ENCODE measurements at places on chromosomes 5 and 9. TPM values are rescaled to one million over a fixed set of nuclear protein-coding genes. Genes with fewer than 3 reads are reported as not detected.

KIAA1958 gene
- 39.9 TPM for total RNA-seq

SOX30 gene
- not detected for total RNA-seq

PCDHGA2 gene
- 0.31 TPM for total RNA-seq

ENTPD2 gene
- 3.2 TPM for total RNA-seq

IFNB1 gene
- total RNA-seq, result not detected

CARTPT gene
- not detected for total RNA-seq

SLC36A3 gene
- not detected for total RNA-seq

RRAGA gene
- total RNA-seq, result 46.2 TPM

MEIKIN gene
- not detected for total RNA-seq

SLC22A4 gene
- total RNA-seq, result 0.60 TPM

PCDHAC2 gene
- 3.7 TPM for total RNA-seq

SHB gene
- 12.6 TPM for total RNA-seq

PPP1R26 gene
- 32.7 TPM for total RNA-seq

GRCh38 chr5:178453224-178453623 lies 137.0 kb downstream of the COL23A1 start:
- DNase-seq, result peak; percentile 17

DNA sequence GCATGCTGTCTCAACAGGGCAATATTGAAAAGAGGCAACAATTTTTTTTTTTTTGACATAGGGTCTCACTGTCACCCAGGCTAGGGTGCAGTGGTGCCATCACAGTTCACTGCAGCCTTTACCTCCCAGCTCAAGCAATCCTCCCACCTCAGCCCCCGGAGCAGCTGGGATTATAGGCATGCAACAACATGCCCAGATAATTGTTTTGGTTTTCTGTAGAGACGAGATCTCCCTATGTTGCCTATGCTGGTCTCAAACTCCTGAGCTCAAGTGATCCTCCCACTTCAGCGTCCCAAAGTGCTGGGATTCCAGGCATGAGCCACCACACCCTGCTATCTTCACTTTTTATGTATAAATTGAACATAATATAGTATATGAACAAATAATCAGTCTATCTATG lies 47.6 kb downstream of the PRELID2 start:
- DNase-seq, result no peak

- no peak for DNase-seq
Observed at GRCh38 chr5:139822553-139823425, 27.2 kb downstream of the PSD2 start.

GRCh38 chr5:154442801-154443200 lies 3.0 kb upstream of the SAP30L start:
- no peak for DNase-seq

- DNase-seq, result no peak
Observed at GRCh38 chr5:131611064-131611381, 24.0 kb downstream of the RAPGEF6 start.

- no peak for DNase-seq
Observed at GRCh38 chr5:146068977-146069779, 36.2 kb downstream of the PLAC8L1 start.

DNA sequence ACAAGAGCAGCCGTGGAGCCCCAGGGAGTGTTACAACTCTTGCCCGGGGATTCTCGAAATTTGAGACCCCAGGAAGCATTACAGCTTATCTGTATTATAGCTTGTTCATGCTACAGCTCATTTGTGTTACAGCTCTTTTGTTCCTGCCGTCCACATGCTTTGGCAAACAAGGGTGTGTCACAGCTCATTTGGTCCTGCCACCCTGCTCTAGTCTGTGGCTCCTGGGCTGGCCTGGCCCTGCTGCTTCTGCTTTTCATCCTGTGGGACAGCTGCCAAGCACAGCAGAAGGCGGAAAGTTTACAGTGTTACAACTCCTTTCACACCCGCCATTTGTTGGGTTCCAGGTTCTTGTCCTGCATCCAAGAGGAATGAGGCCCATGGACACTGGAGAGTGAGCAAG lies 685.0 kb downstream of the SLCO4C1 start:
- DNase-seq, result no peak

GRCh38 chr5:131812371-131813160 lies 15.7 kb upstream of the FNIP1 start:
- no peak for DNase-seq

GRCh38 chr5:74685979-74686631 lies 1.1 kb downstream of the HEXB start:
- no peak for DNase-seq

GRCh38 chr5:131976414-131977211 lies 31.1 kb upstream of the MEIKIN start:
- DNase-seq, result no peak

DNA sequence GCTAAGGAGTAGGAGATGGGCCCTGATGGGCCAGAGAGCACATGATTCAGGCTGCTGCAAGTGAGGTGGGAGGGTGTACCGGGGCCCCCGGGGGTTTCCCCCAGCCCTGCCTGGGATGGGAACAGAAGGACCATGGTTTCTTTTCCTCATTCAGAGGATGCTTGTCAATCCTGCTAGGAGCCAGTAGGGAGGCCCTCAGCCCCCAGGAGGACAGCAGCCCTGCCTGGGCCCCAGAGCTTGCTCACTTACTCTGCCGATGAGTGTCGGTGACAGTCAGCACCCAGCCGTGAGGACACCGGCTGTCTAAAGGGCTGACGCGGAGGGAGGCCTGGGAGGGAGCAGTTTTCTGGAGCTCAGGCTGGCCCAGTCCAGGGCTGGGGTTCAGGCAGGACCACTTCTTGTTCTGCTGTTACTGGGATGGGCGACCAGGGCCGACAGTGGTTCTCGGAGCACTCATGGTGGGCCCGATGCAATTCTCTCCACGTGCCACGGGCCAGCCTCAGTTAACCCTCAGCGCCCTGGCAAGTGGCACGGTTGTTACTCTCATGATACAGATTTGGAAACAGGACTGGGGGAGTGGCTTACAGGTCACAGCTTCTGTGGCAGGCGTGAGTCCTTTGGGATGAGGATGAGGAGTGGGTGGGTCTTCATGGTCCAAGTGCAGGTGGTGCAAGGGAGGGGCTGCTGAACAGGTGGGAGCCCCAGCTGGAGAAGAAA lies 1.8 kb downstream of the ARRDC1 start:
- no peak for DNase-seq

DNA sequence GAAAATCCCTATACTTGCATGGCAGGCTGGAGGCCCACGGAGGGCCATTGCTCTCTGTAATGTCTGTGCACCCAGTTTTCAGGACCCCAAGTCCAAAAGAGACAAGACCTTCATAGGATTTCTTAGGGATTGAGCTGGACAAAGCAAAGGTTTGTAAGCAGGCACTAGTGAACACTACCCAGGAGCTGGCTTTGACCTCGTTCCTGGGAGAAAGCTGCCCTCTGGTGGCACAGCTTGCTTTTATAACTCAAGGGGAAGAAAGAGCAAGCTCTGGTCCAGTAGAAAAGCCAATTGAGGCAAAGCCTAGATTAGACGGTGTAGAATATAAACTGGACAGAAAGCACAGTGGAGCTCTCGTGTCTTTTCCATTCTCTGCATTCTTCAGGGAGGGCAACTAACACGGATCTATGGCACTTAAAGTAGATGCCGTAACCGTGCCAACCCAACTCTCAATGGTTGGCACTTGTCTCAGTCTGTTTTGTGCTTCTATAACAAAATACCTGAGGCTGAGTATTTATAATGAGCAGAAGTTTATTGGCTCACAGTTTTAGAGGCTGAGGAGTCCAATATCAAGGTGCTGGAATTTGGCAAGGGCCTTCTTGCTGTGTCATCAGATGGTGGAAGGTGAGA lies 7.9 kb downstream of the GABRP start:
- no peak for DNase-seq

- no peak for DNase-seq
Observed at GRCh38 chr9:115952430-115953292, 200.9 kb upstream of the PAPPA start.

DNA sequence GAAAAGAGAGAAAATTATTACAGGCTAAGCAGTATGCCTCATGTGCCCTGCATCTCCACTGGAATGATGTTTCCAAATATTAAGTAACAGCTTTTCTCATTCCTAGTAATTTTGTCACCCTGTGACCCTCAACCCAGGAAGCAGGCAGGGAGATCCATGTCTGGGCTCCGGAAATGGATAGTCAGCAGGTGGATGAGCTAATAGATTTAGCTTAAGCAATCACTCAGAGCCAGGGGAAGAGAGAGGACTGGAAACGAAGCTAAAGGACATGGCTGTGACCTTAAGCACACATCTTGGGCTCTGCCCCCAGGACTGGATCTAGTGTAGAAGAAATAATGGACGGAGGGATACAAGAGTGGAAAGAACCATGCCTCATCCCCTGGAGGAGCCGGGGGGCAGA lies 89.5 kb downstream of the ARSB start:
- no peak for DNase-seq

DNA sequence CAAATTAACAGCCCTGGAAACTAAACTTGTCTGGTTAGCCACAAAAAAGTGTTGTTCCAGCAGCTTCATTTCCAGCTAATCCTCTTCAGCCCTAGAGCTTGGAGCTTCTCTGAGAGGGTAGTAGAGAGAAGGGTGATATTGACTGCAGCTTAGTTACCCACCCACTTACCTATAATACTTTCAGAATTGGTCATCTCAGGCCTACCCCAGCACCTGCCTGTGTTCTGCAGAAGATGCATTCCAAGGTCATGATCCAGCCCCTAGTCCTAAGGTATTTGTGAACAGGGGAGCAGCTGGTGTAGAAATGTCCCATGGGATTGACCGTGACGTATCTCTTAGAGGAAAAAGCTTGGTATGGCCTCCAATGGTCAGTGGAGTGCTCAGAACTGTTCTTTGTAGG lies 289.0 kb downstream of the NR3C1 start:
- DNase-seq, result no peak

DNA sequence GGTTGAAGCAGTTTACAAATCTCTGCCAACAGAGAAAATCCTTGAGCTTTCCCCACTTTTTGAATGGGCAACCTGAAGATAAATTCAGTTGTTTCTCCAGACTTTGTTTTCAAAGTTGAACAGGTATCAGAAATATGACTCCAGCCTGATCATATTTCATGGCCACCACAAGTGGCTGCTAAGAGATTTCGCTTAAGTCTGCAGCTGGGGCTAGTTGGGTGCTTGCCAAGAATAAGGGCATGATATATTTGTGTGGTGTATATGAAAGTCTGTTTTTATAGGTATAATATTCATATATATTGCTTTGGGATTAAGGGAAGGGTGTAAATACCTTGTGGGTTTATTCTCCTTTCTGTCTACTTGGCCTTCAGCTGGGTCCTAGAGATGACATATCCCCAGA lies 168.4 kb upstream of the GDNF start:
- DNase-seq, result no peak

- no peak for DNase-seq
Observed at GRCh38 chr5:168209244-168209995, 82.0 kb upstream of the WWC1 start.

DNA sequence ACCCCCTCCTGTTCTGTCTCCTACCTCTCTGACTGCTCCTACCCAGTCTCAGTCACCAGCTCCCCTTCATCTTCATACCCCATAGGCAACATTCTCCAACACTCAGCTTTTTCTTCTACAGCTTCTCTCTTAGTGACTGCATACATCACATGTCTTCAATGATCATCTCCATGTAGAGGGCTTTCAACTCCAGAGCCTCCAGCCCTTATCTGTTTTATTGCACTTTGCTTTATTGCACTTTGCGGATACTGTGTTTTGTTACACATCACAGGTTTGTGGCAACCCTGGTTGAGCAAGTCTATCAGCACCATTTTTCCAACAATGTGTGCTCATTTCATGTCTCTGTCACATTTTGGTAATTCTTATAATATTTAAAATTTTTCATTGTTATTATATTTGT lies 230.7 kb downstream of the DEPDC1B start:
- DNase-seq, result no peak

DNA sequence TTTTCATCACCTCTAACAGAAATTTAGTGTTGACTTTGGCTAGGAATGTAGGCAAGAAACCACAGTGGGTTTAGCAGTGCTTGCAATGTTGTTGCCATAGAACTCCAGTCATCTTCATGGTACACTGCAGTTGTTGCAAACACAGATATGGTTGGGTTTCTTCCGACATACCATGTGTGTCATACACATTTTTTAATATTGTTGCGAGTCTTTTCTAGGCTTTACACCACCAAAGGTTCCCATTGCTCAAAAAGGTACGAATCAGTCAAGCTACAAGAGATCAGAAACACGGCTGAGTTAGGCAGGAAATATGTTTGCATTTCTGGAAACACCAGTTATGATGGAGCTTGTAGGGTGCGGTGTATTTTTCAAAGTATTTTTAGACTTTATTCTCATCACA lies 172.4 kb downstream of the SYK start:
- no peak for DNase-seq

DNA sequence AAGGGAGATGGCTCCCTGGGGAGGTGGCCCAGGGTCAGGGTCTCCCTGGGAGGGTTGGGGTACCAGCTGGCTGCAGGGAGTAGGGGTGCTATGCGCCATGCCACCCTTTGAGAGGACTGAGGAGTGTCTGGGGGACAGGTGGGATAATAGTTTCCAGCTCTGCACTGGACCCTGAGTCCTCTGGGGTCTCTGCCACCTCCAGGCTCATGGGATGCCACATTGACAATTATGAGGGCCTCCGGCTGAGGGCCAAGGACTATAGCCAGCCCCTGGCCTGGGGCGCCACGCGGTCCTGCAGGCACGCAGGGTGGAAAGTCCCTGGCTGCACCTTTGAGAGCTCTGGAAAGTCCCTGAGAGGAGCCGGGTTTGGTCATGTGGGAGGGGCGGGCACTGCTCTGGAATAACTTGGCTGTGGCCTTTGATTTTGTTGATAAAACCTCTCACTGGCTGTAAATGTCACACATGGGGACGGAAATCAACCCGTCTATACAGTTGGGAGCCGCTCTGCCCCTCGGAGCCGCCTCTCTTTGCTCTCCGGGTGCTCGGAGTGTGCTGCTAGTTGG lies 16.0 kb downstream of the TRAF2 start:
- DNase-seq, result no peak

GRCh38 chr9:135252980-135253304 lies 165.5 kb downstream of the OLFM1 start:
- no peak for DNase-seq

- DNase-seq, result no peak
Observed at GRCh38 chr9:88810826-88811225, 180.4 kb upstream of the S1PR3 start.

DNA sequence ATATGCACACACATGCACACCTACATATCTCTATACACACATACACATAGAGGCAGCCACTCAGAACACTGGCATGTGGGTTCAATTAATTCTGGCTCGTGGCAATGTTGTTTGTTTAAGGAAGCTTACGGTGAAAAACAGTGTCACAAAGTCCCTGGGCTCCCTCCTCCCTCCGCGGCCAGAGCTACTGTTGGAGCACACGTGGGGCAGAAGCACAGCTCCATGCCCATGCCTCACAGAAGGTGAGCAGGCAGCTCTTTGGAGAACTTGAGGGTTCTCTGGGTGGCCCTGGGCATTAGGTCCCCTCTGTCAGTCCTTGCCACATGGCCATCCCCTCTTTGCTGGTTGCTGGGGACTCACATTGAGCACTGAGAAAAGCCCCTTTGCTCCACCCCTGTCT lies 107.5 kb downstream of the GADD45G start:
- no peak for DNase-seq

- no peak for DNase-seq
Observed at GRCh38 chr5:173741729-173742431, 125.4 kb upstream of the BOD1 start.

GRCh38 chr5:111572561-111572960 lies 60.2 kb upstream of the STARD4 start:
- no peak for DNase-seq
